ENCODE measurements at places on chromosomes 1 and 21.

DNA sequence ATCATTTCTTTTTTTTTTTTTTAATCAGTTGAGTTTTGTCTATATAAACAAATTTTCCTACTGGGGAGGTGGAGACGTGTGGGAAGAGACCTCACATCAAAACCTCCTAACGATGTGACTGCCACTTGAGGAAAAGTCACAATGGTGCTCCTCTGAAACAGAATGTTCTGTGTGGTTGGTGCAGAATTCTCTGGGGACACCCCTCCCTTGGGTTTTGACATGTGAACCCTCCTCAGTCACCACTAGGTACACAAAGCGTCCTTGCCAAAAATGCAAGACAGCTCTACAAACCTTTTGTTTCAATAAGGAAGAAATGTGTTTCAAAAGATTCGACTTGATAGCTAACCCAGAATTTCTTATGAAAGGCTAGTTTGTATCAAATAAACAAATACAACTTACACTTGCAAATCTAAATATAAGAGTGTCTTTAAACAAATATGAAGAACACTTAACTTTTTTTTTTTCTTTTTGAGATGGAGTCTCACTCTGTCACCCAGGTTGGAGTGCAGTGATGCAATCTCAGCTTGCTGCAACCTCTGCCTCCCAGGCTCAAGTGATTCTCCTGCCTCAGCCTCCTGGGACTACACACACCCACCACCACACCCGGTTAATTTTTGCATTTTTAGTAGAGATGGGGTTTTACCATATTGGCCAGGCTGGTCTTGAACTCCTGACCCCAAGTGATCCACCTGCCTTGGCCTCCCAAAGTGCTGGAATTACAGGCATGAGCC is 9.3 kb downstream of the SLC25A24 start:
- DNase-seq: no peak

- DNase-seq: no peak
Measured at GRCh38 chr1:43043695-43044094, 85.0 kb upstream of the SLC2A1 start.

DNA sequence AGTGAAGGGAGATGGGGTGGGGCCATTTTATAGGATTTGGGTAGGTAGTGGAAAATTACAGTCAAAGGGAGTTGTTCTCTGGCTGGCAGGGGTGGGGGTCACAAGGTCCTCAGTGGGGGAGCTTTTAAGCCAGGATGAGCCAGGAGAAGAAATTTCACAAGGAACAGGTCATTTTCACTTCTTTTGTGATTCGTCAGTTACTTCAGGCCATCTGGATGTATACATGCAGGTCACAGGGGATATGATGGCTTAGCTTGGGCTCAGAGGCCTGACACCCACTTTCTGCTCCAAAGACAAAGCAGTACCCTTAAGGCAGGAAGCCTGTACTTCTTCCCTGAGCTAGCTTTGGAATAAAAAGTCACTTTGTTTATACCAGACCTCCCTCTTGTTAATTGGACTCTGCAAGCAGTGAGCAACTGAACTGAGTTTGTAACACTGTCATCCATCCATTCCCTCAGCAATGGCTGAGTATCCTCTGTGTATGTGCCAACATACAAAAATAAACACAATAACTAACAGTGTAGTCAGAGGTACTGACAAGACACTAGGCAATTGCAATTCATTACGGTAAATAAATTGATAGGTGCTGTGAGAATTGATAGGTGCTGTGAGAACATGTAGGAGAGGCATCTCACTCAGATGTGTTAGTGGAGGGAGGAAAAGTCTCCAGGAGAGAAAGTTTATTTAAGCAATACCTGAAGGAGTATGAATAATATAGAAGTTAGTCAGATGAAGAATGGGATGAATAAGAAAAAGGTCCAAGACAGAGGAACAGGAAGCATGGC is 14.7 kb upstream of the RGS2 start:
- DNase-seq: no peak

DNA sequence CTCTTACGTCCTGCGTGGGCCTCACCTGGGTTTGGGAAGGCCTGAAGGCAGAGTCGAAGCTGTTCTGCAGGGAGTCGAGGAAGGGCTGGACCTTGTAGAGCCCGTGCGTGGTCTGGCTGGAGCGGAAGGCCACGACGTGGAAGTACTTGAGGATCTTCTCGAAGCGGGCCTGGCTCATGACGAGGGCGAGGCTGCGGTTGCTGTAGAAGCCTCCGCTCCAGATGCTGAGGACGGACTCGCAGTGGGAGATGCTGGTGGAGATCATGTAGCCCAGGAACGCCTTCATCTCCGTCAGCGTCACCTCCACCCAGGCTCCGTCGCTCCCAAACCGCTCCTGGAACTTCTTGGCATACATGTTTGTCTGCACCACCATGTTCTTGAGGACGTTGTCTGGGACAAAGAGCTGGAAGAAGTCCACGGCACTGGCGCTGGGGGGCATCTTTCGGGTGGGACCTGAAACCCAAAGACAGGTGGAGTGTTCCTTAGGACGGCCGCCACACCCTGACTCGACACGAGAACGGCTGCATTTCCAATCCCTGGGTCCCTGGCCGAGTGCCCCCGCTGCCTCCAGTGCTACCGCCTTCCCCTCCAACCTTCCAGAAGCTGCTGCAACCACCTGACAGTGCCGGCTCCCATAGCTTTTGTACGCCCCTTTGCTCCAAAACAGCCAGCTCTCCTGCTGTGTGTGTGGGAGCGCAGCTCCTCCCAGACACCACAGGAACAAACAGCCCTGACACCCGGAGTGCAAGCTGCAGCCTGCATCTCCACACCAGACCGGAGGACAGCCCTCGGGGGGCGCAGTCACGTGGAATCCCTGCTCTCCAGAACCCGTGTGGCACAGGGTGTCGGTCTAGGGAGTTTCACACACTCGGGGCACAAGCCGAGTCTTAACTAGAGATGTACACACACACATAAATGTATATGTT is 69.0 kb downstream of the PGBD5 start:
- no peak for DNase-seq

GRCh38 chr21:23743821-23744220 is 1863.5 kb downstream of the MRPL39 start:
- DNase-seq: no peak

- no peak for DNase-seq
Measured at GRCh38 chr1:53984726-53985125, 33.3 kb downstream of the LDLRAD1 start.

DNA sequence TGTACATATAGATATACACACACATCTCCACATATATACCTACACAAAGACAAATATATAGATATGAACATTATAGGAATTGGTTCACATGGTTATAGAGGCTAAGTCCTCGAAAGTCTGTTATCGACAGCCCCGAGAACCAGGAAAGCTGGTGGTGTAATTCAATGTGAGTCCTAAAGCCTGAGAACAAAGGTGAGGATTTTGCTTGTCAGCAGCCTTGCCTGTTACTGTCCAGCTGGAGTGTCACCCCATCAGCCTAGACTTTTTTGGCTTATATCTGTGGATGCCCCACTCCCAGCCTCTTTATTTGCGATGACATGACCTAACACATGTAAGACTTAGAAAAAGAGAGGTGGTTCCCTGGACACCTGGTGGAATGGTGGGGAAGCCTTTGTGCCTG is 97.0 kb downstream of the GIPC2 start:
- DNase-seq: no peak

DNA sequence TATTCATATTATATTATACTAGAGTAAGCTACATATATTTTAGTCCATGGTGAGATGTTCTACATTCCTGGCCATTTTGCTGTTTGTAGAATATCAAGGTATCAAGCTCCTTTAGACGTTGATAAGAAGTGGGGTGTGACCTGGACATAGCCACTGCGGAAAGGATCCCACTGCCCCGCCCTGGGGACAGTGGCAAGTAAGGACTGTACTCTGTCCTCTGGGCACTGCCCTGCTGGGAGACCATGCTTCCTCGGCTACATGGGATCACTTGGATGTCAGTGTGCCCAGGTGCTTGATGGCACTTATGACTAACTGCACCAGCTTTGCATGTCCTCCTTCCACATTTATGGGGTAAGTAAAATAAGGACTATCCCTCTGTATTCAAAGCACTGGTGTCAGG is 46.3 kb upstream of the NTPCR start:
- DNase-seq: no peak

GRCh38 chr1:226461087-226461486 is 53.2 kb upstream of the PARP1 start:
- no peak for DNase-seq

DNA sequence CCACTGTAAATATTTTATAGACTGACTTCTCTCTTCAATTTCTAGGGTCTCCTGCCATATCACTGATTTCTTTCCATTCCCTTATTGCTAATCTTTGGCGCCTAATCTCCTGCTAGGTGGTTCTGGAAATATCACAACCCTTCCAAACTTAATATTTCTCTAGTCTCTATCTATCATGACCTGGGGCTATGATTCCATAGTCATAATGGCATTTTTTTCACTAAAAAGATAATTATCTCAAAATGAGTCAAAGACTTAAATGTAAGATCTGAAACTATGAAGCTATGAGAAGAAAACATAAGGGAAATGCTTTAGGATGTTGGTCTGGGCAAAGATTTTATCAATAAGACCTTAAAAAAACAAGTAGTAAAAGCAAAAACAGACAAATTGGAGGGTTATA is 74.2 kb downstream of the LEPR start:
- no peak for DNase-seq

DNA sequence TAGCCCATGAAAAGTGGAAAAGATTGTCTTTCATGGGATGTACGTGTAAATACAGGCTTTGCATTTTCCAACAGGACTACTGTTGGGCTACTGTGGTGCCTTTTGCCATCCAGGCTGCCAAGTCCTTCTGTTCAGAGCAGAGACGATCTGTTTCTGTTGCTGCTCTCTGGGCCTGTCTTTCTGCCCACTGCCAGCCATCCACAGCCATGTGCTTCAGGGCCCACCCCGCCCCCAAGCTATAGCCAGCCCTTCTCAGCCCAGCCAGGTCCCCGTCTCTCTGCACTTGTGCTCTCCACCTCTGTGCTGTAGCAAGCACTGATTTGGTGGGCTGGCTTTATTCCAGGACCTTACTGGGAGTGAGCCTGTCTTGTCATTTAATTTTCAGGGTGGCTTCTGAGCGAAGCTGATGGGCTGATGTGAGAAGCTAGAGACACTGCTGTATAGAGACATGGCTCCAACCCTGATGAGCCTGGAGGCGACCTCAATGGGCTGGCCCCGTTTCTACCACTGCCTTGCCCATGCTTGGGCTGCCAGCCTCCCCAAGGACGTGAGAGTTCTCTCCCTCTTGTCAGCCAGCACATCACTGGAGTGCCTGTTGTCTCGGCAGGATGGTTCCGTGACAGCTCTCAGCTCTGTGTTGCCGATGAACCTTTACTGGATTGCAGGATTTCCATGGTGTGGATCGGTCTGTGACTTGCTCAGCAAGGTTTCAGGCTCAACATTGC is 137.8 kb downstream of the PEX14 start:
- DNase-seq: no peak

GRCh38 chr1:155171836-155172731 is 1.0 kb downstream of the KRTCAP2 start:
- no peak for DNase-seq

DNA sequence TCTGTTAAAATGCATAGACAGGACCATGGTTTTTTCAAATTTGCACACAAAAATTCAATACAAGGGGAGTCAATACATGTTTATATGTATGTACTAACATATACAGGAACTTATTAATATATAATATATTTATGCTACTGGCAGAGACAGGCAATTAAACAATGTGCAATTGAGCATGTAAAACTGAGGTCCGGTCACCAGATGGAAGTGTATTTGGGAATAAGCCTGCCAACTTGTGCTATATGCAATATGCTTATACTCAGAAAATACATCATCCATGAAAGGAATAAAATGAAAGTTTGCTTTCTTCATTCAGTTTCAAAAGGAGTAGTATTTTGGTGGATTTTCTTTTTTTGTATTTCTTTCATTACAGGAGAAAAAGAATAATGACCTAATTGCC is 640.2 kb upstream of the CXADR start:
- no peak for DNase-seq

DNA sequence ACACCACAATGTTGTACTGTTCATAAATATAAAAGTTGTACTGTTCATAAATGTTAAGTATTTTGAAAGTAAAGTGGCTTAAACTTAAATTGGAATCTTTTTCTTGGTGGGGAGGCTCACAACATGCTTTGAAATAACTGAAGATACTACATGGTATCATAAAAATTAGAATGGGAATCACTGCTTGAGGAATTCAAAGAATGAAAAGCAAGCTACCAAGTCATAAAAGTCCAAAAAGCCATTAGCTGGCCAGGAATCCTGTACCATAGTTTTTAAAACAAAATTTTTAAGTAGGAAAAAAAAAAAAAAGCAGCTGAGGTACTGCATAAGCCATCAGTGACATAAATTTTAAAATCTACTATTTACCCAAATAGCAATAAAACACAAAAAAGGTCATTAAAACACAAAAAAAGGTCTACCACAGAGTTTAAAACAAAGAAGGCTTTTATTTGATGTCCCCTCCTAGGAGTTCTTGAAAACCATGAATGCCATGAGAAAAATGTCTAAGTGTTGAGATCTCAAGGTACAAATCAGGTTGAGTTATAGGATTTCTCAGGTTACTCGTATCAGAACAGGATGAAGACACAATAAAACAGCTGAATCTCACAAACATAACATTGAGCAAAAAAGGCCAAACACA is 8.6 kb downstream of the ZZZ3 start:
- no peak for DNase-seq

- no peak for DNase-seq
Measured at GRCh38 chr1:246577720-246578106, 11.5 kb downstream of the CNST start.

GRCh38 chr1:81606656-81607055 is 194.1 kb upstream of the ADGRL2 start:
- no peak for DNase-seq

GRCh38 chr1:204989266-204990058 is 53.5 kb upstream of the CNTN2 start:
- peak; percentile 6 for DNase-seq

- no peak for DNase-seq
Measured at GRCh38 chr1:237105826-237106225, 63.8 kb downstream of the RYR2 start.

- no peak for DNase-seq
Measured at GRCh38 chr1:51669816-51670215, 52.9 kb downstream of the OSBPL9 start.

DNA sequence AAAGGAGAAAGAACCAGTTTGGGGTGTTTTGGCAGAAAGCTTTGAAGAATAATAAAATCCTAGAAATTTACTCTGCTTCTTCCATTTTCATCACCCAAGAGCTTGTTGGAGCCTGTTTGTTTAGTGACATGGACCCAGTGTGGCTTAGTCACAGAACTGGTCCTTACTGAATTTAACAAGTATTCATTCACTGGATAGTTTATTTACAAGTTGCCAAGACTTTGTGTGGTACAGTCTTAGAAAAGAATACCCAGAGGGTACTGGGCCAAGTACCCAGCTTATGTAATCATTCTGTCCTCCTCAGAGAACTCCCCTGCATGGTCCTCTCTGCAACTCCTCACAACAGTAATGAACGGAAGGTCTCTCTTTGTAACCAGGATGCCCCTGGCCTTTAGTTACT is 16.4 kb downstream of the RAB4A start:
- no peak for DNase-seq
